ENCODE measurements at places on chromosomes 1 and 21. TPM values are rescaled to one million over a fixed set of nuclear protein-coding genes. Genes with fewer than 3 reads are reported as not detected.
A peak's percentile ranks its signal among the peaks of the same experiment; 100 is the strongest.

DNA sequence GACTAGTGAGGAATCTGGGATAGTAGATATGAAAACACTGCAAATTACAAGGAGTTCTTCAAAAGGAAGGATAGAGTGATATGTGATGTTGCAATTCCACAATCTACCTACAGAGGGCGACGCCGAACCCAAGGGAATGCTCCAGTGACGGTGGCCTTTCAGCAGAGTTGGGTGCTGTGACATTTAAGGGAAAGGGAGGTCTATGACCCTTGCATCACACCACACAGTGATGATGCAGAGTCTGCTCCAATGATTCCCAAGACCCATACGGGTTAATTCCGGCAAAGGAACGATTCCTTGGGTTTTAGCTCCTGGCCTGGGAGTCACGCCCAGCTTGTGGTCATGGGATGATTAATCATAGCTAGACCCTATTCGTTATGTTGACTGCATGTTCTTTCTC lies 123.0 kb upstream of the IGSF21 start:
- H3K27ac ChIP-seq, result no peak overlapping the region
- no peaks in the 10 kb centered on the region for H3K27me3 ChIP-seq
- no peaks in the 10 kb centered on the region for H3K4me1 ChIP-seq
- no peak overlapping the region for H3K4me3 ChIP-seq
- DNase-seq, result no peak
- no peaks in the 10 kb centered on the region for H3K36me3 ChIP-seq

TSTD1 gene
- total RNA-seq, result 69.3 TPM

DNAJC16 gene
- 16.0 TPM for total RNA-seq

LCE3E gene
- total RNA-seq, result 2.2 TPM

DNA sequence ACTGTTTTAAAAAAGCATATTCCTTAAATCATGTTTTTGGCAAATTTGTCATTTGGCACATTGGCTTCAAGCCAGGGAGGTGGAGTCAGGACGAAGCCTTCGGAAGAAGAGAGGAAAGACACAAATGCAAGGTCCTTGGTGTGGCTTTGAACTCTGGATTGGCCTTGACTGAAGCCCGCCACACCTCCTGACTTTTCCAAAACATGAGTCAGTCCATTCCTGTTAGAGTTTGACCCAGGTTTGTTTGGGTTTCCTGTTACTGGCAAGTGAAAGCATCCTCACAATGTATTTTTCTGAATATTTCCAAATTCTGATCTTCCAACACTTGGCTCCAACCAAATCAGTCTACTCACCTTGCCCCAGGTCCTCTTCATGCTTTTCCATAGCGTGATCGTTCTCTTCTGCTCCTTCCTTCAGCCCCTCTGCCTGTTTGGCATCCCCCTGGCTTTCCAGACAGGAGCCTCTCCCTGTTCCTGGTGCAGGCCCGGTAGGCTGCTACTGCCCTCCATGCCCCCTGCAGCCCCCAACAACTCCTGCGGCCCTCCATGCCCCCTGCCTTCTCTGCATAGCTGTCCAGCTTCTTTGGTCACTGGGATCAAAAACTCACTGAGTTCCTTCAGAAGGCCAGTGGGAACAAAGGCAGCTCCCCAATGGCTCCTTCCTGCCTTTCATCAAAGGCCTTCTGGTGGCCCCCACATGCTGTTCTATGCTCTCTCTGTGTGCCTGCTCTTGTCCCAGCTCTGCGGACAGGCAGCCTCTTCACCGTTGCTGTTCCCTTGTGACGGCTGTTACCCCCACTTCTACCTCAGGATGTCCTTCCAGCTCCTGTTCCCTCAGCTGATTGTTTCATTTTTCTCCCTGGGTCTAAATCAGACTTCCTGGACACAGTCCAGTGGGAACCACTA lies 30.4 kb upstream of the SLC30A1 start:
- no peak overlapping the region for H3K4me3 ChIP-seq
- DNase-seq, result no peak
- no peaks in the 10 kb centered on the region for H3K36me3 ChIP-seq
- H3K27me3 ChIP-seq, result no peaks in the 10 kb centered on the region
- no peak overlapping the region for H3K27ac ChIP-seq

- no peaks in the 10 kb centered on the region for H3K27me3 ChIP-seq
- DNase-seq, result no peak
- no peak overlapping the region for H3K4me3 ChIP-seq
- H3K27ac ChIP-seq, result no peak overlapping the region
- no peaks in the 10 kb centered on the region for H3K36me3 ChIP-seq
Observed at GRCh38 chr1:76190749-76191424, 116.3 kb downstream of the ST6GALNAC3 start.

DNA sequence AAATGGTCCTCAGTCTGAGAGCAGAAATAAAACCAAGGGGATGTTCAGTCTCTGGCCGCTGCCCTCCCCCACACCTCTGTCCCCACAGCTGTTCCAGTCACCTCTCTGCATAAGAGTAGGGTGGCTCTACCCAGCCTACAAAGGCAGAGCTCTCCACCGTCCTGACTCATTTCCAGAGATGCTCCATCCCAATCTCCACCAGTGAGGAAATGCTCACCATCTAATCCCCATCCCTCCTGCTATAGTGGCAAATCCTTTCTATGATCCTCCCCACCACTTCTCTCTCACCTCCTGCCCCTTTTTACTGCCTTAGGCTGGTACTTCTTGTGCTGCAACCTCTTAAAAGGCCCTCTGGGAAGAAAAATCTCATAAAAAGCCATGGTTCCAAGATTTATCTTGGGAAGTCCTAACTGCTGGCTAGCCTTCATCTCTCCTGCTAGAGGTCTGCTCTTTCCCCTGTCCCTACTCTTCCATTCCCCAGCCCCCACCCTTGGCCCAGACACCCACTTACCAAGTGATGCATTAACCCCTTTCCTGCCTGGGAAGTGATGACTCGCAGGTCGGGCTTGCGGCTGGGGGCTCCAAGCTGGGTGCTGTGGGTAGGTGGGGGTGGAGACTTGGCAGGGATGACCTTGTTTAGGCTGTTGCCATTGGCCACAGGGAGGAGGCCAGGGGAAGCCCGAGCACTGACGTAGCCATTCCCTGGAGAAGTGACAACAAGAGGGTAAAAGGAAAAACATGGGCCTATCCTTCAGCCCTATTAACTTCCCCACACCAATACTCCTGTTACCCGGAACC lies 23.9 kb downstream of the MEF2D start:
- H3K4me1 ChIP-seq, result peaks cover 84% of the 10 kb centered on the region
- no peak for DNase-seq
- H3K27ac ChIP-seq, result peak overlapping the region; percentile 85
- H3K36me3 ChIP-seq, result peaks cover 54% of the 10 kb centered on the region
- H3K4me3 ChIP-seq, result no peak overlapping the region
- no peaks in the 10 kb centered on the region for H3K27me3 ChIP-seq

DNA sequence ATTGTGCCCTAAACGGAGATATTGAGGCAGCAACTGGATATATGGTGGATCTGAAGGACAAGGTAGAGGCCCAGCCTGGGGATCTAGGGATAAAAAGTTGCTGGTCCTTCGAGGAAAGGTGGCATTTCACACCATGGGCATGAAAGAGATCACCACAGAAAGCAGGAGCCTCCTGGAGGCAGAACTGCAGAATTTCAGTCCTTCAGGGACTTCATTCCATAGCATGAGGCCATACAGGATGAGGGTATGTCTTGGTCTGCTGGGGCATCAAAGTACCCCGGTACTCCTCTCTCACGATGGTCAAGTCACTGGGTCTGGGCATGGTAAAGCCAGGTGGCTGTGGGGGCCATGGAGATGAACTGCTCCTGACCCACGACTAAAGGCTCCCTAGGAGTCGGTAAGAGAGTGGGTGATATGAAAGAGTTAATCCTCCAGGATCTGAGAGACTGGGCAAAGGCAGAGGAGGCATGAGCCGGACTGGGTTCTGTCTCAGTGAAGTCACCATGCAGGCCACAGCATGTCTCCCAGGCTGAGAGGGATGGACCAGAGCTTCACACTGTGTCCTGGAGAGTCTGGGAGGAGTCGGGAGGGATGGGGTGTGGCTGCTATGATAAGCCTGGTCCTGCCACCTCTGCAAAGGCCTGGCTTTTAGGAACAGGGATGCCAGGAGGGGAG lies 5.8 kb upstream of the SPRR5 start:
- H3K27ac ChIP-seq, result peak overlapping the region; percentile 21
- no peak overlapping the region for H3K4me3 ChIP-seq
- no peak for DNase-seq

DNA sequence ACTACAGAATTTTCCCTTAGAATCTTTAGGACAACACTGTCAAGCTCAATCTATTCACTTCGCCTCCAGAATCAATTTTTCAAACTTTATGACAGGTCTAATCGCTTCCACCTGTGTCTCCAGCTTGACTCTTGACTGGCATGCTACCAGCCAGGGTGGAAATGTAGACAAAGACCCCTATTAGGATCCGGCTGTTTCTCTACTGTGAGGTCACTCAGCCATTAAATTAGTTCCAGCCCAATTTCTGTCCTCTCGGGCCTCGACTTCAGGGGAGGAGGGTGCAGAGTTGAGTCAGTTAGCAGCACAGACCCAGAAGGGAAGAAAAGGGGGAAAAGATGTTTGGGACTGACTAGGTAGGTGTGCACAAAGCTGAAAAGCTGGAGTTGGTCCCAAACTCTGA lies 78.5 kb downstream of the HLCS start:
- no peaks in the 10 kb centered on the region for H3K27me3 ChIP-seq
- H3K27ac ChIP-seq, result no peak overlapping the region
- no peaks in the 10 kb centered on the region for H3K4me1 ChIP-seq
- H3K4me3 ChIP-seq, result no peak overlapping the region
- H3K36me3 ChIP-seq, result peaks cover 29% of the 10 kb centered on the region

DNA sequence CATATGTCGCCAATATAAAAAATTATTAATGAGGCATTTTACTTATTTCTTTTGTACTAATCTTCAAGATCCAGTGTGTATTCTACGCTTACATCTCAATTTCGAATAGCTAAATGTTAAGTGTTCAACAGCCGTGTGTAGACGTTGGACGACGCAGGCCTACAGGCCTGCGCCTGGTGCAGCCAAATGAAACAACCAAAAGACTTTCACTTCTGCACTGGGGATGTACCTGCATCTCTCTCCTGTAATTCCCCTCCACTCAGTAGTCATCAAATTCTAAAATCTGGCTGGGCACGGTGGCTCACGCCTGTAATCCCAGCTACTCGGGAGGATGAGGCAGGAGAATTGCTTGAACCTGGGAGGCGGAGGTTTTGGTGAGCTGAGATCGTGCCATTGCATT lies 76.8 kb upstream of the HNRNPU start:
- H3K4me1 ChIP-seq, result no peaks in the 10 kb centered on the region
- no peak overlapping the region for H3K27ac ChIP-seq
- no peak for DNase-seq
- H3K4me3 ChIP-seq, result no peak overlapping the region
- H3K36me3 ChIP-seq, result no peaks in the 10 kb centered on the region

- H3K27me3 ChIP-seq, result no peaks in the 10 kb centered on the region
- H3K4me3 ChIP-seq, result no peak overlapping the region
- peak overlapping the region; percentile 49 for H3K27ac ChIP-seq
- DNase-seq, result no peak
Observed at GRCh38 chr21:42527127-42527488, 13.5 kb downstream of the SLC37A1 start.

SPRR1A gene
- 57.4 TPM for total RNA-seq

DNA sequence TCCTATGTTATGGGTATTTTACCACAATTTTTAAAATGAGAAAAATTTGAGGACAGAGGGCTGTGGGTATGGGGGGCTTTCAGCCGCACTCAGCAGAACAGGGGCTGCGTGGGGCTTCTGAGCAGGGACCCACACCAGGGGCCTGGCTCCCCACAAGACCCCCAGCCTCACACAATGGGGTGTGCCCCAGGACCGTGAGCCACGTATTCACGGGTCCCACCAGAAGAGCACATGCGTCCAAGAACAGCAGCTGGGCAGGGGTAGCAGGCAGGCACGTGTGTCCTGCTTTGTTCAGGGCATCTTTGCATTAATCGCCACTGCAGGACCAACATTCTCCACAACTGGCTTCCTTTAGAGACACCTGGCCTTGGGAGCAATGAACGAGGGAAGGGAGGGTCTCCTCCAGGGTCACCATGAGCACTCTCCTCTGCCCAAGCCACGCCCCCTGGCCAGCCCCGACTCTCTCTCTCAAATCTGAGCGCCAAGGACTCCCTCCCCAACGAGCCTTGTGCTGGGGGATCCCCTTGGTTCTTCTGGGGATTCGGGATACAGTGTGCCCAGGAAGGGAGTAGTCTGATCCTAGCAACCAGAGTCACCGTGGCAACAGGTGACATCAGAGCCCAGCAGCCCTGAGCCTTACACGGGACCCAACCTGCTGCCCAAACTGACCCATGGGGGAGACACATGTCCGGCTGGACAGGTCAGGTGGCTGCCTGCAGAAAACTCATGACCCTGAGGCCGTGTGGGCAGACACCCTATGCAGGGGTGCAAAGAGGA lies 7.4 kb upstream of the ARF1 start:
- no peaks in the 10 kb centered on the region for H3K36me3 ChIP-seq
- DNase-seq, result no peak
- peaks cover 1% of the 10 kb centered on the region for H3K4me1 ChIP-seq
- H3K27ac ChIP-seq, result no peak overlapping the region
- peaks cover 28% of the 10 kb centered on the region for H3K27me3 ChIP-seq

GRCh38 chr21:37748351-37748750 lies 167.9 kb downstream of the KCNJ6 start:
- H3K4me1 ChIP-seq, result peaks cover 8% of the 10 kb centered on the region
- H3K27me3 ChIP-seq, result peaks cover 16% of the 10 kb centered on the region
- no peak overlapping the region for H3K27ac ChIP-seq
- no peak for DNase-seq
- H3K4me3 ChIP-seq, result no peak overlapping the region
